ENCODE measurements at places on chromosomes 11 and 22. TPM values are rescaled to one million over a fixed set of nuclear protein-coding genes. Genes with fewer than 3 reads are reported as not detected.

Gene CCDC85B
- total RNA-seq, result 39.0 TPM

Gene TCN2
- 58.1 TPM for total RNA-seq

Gene FOLR1
- total RNA-seq, result not detected

DNA sequence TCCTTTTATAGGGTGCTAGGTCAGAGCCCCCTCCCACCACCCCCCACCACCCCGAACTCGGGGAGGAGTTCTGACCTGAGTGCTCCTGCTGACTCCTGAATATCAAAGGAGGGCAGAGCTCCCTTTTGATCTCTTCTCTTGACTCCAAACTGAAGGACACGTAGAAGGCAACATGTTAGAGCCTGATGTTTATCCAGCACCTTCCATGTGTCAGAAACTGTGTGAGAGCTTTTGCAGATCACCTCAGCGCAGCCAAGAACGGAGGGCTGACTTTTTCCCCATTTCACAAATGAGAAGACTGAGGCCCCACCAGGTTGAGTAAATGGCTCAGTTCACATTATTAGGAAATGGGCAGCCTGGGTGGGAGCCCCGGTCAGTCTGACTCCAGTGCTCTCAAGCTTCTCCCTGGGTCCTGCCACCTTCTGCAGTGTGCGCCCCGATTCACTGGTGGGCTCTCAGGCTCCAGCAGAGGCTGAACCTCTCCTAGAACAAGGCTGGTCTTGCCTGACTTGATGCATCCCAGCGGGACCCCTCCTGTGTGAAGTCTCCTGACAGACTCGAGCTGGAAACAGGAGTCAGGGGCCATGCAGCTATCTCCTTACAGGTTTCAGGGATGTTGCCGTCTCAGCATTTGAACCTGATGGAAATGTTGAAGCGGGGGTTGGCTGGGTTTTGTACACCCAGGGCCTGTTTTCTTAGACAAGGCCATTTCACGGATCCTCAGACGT lies 98.5 kb downstream of the TSPAN18 start:
- no peaks in the 10 kb centered on the region for H3K4me1 ChIP-seq
- no peaks in the 10 kb centered on the region for H3K27me3 ChIP-seq
- H3K4me3 ChIP-seq, result no peak overlapping the region
- H3K36me3 ChIP-seq, result no peaks in the 10 kb centered on the region

Gene SESN3
- total RNA-seq, result 84.8 TPM

Gene MOGAT2
- not detected for total RNA-seq

GRCh38 chr22:45579806-45580725 lies 77.4 kb downstream of the FBLN1 start:
- no peaks in the 10 kb centered on the region for H3K27me3 ChIP-seq
- no peak overlapping the region for H3K4me3 ChIP-seq
- H3K27ac ChIP-seq, result no peak overlapping the region
- no peak for DNase-seq
- H3K4me1 ChIP-seq, result no peaks in the 10 kb centered on the region

- peaks cover 37% of the 10 kb centered on the region for H3K27me3 ChIP-seq
- no peak overlapping the region for H3K27ac ChIP-seq
- DNase-seq, result no peak
- H3K36me3 ChIP-seq, result no peaks in the 10 kb centered on the region
- no peak overlapping the region for H3K4me3 ChIP-seq
- H3K4me1 ChIP-seq, result no peaks in the 10 kb centered on the region
Measured at GRCh38 chr11:11732116-11732515, 109.7 kb upstream of the USP47 start.

Gene TRIM49C
- total RNA-seq, result not detected

DNA sequence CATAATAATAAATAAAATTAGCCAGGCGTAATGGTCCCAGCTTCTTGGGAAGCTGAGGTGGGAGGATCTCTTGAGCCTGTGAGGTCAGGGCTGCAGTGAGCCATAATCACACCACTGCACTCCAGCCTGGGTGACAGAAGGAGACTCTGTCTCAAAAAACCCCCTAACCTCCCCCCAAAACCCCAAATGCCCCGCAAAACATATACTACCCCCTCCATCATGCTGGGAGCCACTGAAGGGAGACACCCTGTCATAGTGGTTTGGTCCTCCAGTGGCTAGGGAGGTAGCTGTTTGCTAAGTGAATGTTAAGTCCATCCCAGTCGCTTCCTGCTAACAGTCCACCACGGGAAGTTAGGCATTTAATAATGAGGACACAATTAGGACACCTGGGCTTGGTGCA lies 125.0 kb downstream of the ABTB2 start:
- no peak for DNase-seq
- no peak overlapping the region for H3K27ac ChIP-seq
- H3K4me1 ChIP-seq, result no peaks in the 10 kb centered on the region
- H3K4me3 ChIP-seq, result no peak overlapping the region

- no peak for DNase-seq
- peaks cover 8% of the 10 kb centered on the region for H3K4me1 ChIP-seq
- H3K4me3 ChIP-seq, result no peak overlapping the region
- H3K36me3 ChIP-seq, result peaks cover 35% of the 10 kb centered on the region
- H3K27ac ChIP-seq, result no peak overlapping the region
Measured at GRCh38 chr11:125995313-125995712, 49.5 kb downstream of the VSIG10L2 start.

DNA sequence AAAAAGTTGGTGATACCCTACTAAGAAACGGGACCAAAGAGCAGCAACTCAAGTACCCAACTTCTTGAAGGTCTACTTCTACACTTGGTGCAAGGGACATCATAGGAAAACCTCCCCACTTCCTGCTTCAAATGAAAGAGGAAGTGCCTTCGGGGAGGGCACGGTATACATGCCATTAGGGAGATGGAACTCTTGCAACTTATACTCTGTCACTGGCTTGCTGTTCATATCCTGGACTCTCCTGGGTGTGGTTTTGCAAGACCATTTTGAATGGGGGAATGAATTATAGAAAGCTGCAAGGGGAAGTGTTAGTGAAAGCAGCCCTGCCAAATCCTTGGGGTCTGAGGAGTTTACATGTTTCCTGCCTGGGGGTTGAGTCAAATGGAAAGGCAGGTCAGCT lies 41.9 kb downstream of the CSNK2A3 start:
- no peak overlapping the region for H3K27ac ChIP-seq
- no peak for DNase-seq
- H3K4me1 ChIP-seq, result peaks cover 15% of the 10 kb centered on the region
- H3K27me3 ChIP-seq, result no peaks in the 10 kb centered on the region
- no peak overlapping the region for H3K4me3 ChIP-seq
